ENCODE measurements at places on chromosomes 12 and 14.

GRCh38 chr14:59150990-59151389 lies 37.5 kb upstream of the DAAM1 start:
- DNase-seq, result no peak

DNA sequence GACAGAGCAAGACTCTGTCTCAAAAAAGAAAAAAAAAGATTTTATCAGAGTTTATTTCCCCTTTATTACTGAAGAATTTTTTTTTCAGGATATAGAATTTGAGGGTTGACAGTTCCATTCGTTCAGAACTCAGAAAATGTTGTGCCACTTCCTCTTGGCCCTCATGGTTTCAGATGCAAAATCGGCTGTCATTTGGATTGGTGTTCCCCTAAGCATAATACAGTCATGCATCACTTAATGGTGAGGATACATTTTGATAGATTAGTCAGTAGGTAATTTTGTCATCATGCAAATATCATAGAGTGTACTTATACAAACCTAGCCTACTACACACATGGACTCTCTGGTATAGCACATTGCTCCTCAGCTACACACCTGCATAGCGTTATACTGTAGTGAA lies 263.9 kb upstream of the RTL1 start:
- DNase-seq, result no peak

GRCh38 chr14:100406505-100407131 lies 83.5 kb downstream of the SLC25A47 start:
- peak; percentile 27 for DNase-seq

DNA sequence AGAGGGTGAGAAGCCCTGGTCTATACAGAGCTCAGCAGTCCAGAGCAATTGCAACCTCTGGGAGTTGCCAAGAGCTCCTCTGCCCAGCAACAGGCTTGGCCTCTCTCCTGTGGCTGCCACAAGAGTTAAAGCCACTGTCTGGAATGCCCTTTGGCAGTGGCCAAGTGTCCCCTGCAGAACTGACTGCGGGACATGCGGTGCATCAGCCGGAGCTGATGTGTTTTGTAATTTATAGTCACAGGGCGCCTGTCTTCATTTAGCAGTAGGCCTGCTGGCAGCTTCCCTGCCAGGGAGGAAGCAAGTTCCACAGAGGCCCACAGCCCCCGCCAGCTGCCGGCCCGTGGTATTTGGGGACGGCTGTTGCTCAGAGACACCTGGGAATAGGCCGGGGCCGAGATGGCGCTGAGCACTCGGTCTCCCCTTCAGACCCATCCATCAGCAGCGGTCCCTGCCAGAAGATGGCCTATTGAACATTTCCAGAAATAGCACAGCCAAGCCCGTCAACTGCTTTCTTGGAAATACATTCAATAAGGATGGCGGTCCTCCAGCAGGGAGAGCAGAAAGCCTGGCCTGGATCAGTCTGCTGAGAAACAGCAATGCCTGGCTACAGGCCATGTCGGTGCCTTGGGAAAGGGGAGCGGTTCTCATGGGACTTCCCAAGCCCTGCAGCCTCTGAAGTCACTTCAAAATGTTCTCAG lies 217.4 kb downstream of the CRADD start:
- no peak for DNase-seq

DNA sequence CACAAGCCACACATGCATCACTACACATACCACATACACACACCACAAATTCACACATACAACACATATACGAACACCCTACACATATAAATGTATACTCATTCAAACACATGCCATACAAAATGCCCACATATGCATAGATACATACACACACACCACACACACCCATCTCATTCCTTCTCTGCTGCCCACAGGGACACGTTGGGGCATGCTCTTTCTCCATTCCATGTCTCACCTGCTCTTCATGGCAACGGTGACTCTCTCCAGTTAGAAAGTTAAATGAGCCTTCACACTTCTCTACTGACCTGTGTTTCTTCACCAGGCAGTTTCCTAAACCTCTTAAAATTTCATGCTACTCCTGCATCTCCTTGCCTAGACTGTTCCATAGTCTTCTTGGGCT lies 1194.8 kb downstream of the BCL11B start:
- no peak for DNase-seq

GRCh38 chr12:89756585-89757398 lies 48.2 kb upstream of the ATP2B1 start:
- DNase-seq, result peak; percentile 37

DNA sequence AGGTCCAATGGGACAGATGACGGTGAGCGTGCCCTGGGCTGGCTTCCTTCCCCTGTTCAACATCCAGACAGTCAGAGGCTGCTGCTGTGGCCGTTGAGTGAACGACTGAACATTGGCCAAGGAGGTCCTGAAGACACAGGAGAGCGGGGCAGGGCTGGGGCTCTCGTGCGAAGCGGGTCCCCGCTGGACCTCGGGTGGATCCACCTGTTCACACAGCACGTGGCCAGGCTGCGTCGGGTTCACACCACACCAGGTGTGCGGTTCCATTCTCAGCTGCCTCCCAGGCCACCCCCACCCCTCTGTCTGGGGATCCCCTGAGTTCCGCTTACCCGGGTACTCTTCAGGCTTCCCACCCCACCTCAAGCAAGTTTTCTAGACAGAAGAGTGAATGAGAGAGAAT lies 199.1 kb upstream of the PRMT8 start:
- DNase-seq, result no peak

GRCh38 chr12:126156806-126157574 lies 1091.8 kb downstream of the AACS start:
- DNase-seq, result no peak

DNA sequence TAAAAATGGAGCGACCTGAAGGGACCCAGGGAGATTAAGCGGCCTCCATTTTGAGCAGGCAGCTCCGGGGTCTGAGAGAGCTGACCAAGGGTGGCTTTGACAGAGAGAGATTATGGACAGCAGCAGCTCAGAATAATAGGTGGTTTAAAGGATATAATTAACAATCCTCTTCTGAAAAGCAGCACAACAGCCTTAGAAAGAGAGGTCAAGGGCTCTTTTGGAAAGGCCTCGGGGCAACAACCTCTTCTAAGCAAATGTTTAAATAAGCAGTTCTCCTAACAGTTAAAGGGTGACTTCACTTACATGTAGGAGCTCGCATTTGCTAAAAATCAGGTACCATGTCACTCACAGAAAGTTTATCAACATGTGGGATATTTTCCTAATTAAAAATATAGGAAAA lies 87.2 kb upstream of the FRMD6 start:
- peak; percentile 7 for DNase-seq

GRCh38 chr14:77343662-77344061 lies 22.8 kb downstream of the GSTZ1 start:
- DNase-seq, result no peak

DNA sequence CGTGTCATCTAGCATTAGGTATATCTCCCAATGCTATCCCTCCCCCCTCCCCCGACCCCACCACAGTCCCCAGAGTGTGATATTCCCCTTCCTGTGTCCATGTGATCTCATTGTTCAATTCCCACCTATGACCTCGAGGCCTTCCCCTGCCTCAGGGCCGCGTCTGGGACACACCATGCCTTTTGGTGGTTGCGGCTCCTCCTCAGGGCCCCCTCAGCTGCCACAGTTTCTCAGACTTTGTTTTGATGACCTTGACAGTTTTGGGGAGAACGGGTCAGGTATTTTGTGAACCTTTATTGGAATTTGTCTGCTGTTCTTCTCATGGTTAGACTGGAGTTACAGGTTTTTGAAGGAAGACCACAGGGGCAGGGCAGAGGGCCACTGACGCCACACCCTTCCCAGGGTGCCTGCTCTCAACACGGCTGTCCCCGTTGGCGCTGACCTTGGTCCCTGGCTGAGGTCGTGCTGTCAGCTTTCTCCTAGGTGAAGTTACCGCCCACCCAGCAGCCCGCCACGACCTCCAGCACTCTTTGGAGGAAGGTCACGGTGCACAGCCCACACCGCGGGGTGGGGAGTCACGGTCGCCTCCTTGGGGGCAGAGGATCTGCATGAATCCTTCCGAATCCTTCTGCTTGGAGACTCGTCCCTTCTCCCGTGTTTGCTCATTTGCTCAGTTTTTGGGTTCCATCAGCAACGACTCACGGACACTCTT lies 130.5 kb downstream of the KIF26A start:
- DNase-seq, result no peak

All from DMS53 (cell line).